ENCODE measurements at places on chromosomes 6 and 20. TPM values are rescaled to one million over a fixed set of nuclear protein-coding genes. Genes with fewer than 3 reads are reported as not detected.

GRCh38 chr20:16007164-16007563 is 566.1 kb downstream of the KIF16B start:
- DNase-seq = no peak

GRCh38 chr6:131331151-131331550 is 195.9 kb downstream of the AKAP7 start:
- DNase-seq = no peak

GRCh38 chr6:37332894-37333293 is 20.9 kb upstream of the RNF8 start:
- DNase-seq = no peak

GRCh38 chr20:568097-568652 is 24.6 kb upstream of the CSNK2A1 start:
- DNase-seq = no peak

GRCh38 chr20:10668677-10669368 is 5.0 kb downstream of the JAG1 start:
- no peak for DNase-seq

DNA sequence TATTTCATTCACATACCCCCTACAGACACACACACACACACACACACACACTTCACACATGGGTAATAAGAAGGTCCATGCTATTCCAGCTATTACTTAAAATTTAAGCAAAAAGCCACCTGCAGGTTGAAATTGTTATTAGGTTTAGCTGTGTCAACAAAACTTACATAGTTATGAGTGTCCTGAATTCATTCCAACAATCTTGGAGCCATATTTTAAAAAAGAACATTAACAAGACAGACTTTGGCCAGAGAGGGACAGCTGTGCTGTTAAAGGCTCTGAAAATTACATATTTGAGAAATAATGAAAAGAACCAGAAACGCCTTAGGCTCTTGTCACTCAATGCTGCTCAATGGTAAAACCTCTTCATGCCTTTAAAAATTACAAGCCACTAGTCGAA is 455.3 kb downstream of the EPM2A start:
- DNase-seq = no peak

GRCh38 chr20:37970856-37971245 is 62.4 kb downstream of the TTI1 start:
- peak; percentile 9 for DNase-seq

- no peak for DNase-seq
Measured at GRCh38 chr20:60506061-60506460, 547.8 kb downstream of the CDH26 start.

GRCh38 chr20:3590164-3590563 is 73.0 kb downstream of the GFRA4 start:
- DNase-seq = no peak

- no peak for DNase-seq
Measured at GRCh38 chr6:31474871-31475286, 23.1 kb upstream of the MICB start.

DNA sequence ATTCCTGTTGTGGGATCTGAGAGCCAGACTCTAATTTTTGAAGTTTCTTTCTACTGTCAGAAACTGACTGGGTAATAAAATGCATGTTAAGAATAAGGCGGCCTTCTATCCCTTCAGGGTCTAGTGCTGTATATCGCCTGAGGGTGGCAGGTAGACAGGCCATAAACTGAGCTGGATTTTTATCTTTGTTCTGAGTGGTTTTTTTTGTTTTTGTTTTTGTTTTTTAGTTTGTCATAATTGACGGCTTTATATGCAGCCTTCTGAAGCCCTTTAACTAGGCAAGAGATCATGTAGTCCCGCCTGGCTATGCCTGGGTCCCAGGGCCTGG is 747.7 kb upstream of the ADGRB3 start:
- DNase-seq = no peak

GRCh38 chr20:44118185-44119033 is 68.6 kb downstream of the JPH2 start:
- no peak for DNase-seq

DNA sequence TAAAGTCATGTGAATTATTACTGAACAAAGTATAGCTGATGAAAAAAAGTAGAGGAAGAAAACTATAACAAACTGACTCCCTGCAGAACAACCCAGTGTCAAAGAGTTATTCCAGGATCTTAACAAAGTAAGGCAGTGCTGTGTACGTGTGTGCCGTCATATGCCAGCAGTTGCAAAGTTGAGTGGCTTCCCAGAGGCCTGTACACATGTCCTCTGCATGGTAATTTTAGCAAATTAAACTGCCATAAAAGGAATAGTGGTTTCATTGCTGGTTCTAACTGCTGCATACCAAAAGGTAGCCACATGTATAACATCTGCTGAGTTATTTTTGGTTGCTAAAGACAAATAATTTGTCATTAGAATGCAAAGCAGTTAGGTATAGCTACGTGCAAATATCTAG is 44.8 kb downstream of the RIPOR2 start:
- DNase-seq = no peak

DNA sequence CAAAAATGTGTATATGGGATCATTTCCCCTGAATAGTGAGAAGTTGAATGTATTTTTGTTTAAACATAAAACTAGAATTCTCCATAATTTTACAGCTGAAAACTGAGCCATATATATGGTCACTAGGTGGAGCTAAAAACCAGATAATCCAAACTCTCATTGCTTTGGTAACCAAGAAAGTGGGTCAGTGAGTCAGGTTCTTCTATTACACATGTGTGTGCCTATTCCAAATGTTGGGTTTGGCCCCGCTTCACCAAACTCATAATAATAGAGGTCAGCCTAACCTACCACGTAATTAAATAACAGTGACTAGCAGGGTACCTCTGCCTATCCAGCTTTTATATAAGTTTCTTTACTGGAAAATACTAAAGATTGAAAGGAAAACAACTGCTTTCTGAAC is 19.3 kb upstream of the RNGTT start:
- no peak for DNase-seq

DNA sequence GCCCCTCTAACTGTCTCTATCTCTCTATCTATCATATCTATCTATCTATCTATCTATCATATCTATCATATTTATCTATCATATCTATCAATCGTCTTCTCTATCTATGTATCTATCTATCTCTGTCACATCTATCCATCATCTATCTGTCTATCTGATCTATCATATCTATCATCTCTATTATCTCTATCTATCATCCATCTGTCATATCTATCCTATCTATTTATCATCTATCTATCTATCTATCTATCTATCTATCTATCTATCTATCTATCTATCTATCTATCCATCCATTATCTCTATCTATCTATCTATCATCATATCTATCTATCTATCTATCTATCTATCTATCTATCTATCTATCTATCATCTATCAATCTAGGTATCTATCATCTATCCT is 638.0 kb downstream of the DHX35 start:
- DNase-seq = no peak

DNA sequence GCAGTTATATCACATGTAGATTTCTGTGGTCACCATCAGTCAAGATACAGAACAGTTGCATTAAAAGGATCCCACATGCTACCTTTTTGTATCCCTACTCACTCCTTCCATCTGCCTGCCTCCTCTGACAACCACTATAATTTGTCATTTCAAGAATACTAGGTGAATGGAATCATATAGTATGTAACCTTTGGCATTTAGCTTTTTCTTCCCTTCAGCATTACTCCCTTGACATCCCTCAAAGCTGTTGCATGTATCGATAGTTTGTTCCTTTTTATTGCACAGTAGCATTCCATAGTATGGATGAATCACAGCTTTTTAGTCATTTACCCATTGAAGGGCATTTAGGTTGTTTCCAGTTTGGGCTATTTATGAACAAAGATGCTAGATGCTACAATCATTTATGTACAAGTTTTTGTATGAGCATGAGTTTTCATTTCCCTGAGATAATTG is 26.1 kb downstream of the NCOA7 start:
- DNase-seq = no peak

- no peak for DNase-seq
Measured at GRCh38 chr6:94462231-94462630, 1042.9 kb upstream of the EPHA7 start.

DNA sequence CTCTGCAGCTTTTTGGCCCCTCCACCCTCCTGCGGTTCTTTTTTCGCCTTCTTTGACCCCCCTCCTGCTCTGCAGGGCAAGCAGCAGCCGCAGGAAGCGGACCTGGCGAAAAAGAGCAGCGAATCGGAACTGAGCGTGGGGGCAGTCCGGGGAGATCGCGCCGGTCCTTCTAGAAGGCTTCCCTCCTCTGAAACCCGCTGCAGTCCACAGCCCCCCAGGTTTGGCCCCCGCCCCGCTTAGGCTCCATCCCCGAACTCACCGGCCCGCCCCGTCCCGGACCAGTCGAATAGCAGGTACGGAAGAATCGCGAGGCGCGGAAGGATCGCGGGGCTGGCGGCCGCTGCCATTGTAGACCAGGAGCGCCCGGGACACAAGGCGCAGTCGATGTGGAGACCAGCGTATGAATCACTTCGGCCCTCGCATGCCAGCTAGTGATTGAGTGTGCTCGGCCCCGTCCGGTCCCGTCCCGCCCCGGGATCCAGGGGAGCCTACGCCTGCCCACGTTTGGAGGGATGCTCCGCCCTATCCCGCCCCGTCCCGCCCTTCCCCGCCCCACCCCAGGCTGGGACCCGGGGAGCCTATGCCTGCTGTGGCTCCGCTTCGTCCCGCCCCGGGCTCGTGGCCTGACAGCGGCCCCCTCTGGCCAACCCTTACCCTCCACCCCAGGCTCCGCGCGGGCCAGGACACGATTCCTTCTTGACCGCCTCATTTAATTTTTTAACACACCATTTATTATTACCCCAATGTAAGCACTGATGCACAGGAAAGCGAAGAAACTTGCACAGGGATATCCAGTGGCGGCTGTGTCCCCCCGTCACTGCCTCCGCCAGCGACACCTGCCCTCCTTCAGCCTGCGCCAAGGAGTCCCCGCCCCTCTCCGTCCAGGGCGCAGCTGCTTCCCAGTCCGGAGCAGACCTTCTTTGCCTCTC is at the start of gene ULBP3:
ULBP3 (minus strand) TSS at position 402 of the 929 bp plus-strand sequence; CDS start at position 347, 55 bp downstream.
- DNase-seq = peak; percentile 94

- no peak for DNase-seq
Measured at GRCh38 chr6:163026893-163027292, 299.1 kb downstream of the PACRG start.

- DNase-seq = no peak
Measured at GRCh38 chr6:119962505-119962904, 612.9 kb upstream of the MAN1A1 start.

DNA sequence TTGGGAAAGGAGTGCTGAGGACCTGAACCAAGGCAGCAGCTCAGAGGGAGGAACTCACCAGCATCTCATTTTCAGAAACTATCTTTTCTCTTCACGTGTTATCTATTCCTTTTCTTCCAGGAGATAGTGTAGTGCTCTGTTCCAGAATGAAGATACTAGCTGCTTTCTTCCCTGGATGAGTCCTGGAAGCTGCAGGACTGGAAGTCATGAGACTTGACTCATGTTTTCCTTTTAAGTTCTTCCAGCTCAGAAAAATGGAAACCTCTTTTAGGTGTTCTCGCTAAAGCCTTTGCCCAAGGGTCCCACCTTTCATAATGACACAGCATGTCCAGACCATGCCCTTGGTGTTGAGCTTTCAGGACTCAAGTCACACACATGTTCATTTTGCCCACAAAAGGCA is 106.7 kb downstream of the UNC5CL start:
- DNase-seq = no peak

DNA sequence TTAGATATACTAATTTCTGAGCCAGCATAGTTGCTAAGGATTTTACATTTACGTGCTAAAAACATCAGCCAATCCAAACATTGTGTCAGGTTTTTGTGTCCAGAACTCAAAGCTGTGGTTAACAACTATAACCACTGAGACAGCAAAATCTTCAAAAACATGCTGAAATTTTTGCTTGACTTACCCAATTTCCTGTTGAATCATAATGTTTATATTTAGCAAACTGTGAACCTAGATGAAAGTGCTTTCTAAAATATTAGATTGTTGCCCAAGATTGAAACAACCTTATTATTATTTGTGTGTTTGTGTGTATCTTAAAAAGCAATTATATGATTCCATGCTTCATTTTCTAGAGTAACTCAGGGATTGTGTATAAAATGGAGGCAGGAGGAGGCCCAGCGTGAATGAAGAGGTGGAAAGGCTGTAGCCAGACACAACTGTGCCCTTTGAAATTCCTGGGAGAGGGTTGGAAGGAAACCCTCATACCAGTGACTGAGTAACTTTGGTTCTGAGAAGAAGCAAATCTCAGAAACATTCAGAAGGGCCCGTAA is 48.0 kb downstream of the ARMC2 start:
- DNase-seq = no peak

DNA sequence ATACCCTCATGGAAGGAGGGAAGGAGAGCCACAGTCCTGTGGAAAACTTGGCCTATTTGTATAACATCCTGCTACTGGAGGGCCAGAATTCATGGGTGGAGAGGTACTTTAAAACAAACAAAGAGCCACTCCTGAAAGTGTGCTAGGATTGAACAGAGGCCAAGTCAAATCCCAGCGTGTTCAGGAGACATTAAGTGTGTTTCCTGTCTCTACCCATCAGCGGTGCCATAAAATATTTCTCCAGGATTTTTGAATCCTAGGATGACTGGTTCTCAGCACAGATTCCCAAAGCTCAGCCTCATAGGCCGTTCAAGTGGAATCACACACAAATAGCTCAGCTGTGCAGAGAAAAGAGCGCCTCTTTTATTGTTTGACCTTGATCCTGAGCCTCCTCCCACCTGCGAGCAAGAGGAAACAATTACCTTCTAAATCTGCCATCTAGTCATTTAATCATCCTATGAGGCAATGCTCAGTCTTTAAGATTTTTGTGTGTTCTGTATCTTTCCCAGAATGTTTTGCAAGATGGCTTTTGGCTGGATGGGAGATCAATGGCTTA is 31.8 kb upstream of the RALGAPA2 start:
- DNase-seq = peak; percentile 56

DNA sequence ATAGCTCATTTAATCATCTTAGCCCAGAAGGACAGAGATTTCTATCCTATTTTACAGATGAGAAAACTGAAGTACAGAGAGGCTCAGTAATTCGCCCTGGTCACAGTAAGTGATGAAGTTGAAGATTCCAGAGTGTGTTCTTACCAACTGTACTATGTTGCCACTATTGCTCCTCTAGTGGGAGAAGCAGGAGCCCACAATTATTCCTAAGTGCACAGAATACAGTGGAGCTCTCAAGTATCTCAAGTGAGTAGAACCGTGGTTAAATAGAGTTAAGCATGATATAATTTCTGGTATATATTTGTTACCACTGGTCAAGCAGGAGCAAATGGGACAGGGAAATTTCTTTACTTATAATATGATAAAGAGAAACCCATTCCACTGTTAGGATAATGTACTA is 22.1 kb downstream of the REPS1 start:
- no peak for DNase-seq

GRCh38 chr20:49896204-49896603 is 19.1 kb downstream of the SPATA2 start:
- no peak for DNase-seq

LY6G6D gene
- not detected for total RNA-seq

TNFRSF6B gene
- total RNA-seq = not detected

DYNLRB1 gene
- total RNA-seq = 107 TPM

MED20 gene
- 15.0 TPM for total RNA-seq

PEX7 gene
- 12.7 TPM for total RNA-seq

ADGRF5 gene
- total RNA-seq = 1.8 TPM

HLA-DQB2 gene
- total RNA-seq = 4.4 TPM

FOXF2 gene
- 4.2 TPM for total RNA-seq
